ENCODE measurements at places on chromosomes 16 and 17. TPM values are rescaled to one million over a fixed set of nuclear protein-coding genes. Genes with fewer than 3 reads are reported as not detected.

ENPP7 gene
- total RNA-seq, result not detected

GPR179 gene
- total RNA-seq, result 0.17 TPM

PSMC5 gene
- 193 TPM for total RNA-seq

FZD2 gene
- 12.8 TPM for total RNA-seq

TBX6 gene
- total RNA-seq, result 1.4 TPM

TM4SF5 gene
- total RNA-seq, result not detected

VASN gene
- 6.3 TPM for total RNA-seq

CCDC102A gene
- total RNA-seq, result 4.5 TPM

ADAD2 gene
- total RNA-seq, result not detected

YBX2 gene
- 2.3 TPM for total RNA-seq

ARL5C gene
- total RNA-seq, result not detected

HSD17B1 gene
- 1.4 TPM for total RNA-seq

TRIM47 gene
- total RNA-seq, result 86.7 TPM

QPRT gene
- 0.52 TPM for total RNA-seq

TXNDC11 gene
- 26.8 TPM for total RNA-seq

GRCh38 chr17:6110088-6110487 is 39.9 kb downstream of the WSCD1 start:
- no peak for DNase-seq

DNA sequence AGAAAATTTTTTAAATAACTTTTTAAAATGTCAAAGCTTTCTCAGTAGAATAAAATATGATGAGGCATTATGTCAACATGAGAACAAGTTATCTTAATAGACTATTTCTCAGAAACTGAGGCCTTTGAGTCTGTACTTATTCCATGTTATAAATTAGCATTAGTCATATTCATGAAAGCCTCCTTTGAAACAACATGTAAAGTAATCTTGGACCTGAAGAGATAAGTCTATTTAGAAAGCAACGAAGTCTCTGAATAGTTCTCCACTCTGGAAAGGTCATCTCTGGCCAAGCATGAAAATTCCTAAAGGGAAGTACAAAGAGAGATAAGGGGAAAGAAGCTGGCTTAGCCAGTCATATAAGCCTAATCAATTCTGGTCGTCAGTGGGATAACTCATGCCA is 150.8 kb downstream of the CYB561 start:
- DNase-seq, result no peak

GRCh38 chr17:72838068-72838467 is 254.4 kb downstream of the SLC39A11 start:
- no peak for DNase-seq

- no peak for DNase-seq
These were observed 137.0 kb upstream of the RCVRN start for GRCh38 chr17:10041916-10042588.

- no peak for DNase-seq
These were observed 1.1 kb upstream of the CHAD start for GRCh38 chr17:50469671-50470305.

DNA sequence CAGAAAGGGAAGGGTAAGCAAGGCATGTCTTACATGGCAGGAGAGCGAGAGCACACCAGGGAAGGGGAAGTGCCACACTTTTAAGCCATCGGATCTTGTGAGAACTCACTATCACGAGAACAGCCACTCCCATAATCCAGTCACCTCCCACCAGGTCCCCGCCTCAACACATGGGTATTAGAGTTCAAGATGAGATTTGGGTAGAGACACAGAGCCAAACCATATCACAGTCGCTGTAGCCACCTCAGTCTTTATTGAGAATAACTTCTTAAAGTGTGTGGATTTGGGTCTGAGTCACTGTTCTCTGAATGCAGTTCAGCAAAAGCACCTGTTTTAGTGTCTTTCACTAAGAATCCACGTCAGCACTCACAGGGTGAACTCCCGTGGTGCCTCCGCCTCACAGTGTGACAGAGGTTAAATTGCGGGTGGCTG is 195.2 kb upstream of the CHMP6 start:
- DNase-seq, result no peak

DNA sequence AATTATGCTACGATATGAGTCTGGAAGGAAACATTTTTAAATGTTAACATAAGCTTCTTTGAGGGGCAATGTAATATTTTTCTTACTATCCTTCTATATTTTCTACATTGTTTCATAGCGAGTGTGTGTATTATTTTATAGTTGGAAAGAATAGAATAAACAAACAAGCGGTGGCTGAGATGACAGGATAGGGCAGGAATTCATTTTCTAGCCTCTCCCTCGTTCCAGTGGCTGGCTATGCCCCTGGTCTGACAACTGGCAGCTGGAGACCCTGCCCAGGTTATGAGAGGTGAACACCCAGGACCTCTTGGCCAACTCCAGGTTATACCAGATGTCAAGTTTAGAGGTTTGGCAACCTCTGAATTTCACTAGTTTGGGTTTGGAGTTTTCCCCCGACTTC is 14.5 kb upstream of the TNRC6C start:
- no peak for DNase-seq

GRCh38 chr16:5504064-5504781 is 406.6 kb upstream of the EEF2KMT start:
- no peak for DNase-seq

DNA sequence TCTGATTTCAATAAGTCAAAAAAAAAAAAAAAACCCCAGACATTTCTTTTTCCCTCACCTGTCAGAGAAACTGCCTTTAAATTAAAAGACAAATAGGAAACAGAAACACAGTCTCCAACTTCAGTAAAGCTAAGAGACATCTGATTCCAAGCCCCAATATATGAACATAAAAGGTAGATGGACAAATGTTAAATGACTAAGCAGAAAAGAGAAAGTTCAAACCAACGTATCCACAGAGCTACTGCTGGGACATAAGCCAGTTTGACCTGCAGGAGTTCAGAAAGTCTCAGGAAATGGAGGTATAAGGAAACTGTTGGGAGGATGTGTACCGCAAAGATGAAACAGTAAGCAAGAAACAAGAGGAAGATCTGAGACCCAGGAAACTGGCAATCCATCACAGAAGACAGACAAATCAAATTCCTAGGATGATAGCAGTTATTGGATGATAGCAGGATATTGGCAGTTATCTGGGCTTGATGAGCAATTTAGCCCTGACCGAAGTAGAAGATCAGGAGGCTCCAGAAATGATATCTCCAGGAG is 135.0 kb downstream of the BRIP1 start:
- no peak for DNase-seq

- no peak for DNase-seq
These were observed 67.6 kb upstream of the CACNG5 start for GRCh38 chr17:66767154-66767933.

DNA sequence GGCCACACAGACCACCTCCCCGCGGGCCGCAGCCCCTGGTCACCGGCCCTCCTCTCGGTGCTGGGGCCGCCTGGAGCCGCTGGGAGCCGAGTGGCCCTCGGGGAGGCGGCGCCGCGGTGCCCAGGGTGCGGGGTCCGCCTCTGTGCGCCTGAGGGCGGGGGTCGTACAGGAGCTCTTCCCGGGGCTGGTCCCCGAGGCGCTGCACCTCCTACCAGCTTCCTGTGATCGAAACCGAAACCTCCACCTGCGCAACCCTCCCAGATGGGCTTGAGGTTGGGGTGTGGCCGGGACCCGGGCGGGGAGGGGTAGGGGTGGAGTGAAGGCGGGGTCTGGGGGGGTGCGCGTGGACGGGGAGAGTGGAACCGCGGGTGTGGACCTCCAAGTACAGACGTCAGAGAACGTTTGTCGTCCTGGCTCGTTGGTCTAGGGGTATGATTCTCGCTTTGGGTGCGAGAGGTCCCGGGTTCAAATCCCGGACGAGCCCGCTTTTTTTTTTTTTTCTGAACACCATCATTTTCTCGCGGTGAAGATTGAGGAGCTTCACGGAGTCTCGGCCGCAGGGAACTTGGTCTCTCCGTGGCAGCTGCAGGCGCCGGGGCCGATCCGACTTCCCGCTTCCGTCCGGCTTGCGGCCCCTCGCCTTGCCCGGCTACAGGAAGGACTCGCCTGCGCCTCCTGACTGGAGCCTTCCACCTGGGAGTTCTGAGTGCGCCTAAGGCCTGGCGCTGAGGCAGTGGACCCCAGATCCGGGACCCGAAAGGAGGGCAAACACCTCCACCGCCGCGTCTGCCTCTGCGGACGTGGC is 23.9 kb downstream of the ZNF213 start:
- DNase-seq, result peak; percentile 88

DNA sequence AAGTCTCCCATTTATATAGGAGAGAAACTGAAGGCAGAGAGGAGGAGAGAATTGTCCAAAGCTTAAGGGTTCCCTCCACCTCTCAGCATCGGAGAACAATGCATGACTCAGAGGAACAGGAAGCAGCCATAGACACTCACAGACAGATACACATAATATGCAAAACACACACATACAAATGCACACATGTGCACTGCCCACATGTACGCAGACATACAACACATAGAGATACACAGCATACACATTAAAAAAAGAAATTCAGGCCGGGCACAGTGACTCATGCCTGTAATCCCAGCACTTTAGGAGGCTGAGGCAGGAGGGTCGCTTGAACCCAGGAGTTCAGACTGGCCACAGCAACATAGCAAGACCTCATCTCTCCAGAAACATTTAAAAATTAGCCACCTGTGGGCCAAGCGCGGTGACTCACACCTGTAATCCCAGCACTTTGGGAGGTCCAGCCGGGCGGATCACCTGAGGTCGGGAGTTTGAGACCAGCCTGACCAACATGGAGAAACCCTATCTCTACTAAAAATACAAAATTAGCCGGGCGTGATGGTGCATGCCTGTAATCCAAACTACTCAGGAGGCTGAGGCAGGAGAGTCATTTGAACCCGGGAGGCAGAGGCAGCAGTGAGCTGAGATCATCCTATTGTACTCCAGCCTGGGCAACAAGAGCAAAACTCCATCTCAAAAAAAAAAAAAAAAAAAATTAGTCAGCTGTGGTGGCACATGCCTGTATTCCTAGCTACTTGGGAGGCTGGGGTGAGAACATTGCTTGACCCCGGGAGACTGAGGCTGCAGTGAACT is 11.3 kb downstream of the ERAL1 start:
- no peak for DNase-seq

DNA sequence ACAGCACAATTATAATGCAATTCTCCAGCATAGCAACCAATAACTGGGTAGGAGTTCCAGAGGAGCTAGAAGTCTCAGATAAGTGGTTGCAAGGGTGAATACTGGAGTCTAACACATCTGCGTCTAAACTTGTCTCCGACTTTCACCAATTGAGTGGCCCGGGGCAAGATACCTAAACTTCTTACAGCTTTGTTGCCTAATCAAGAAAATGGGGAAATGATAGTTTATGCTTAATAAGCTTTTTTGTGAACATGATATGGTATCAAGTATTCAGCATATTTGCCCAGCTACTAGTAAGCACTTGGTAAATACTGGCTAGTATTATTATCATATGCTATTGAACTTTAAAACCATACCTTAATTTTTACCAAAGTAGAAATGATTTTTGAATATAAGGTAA is 183.5 kb downstream of the KCNJ2 start:
- no peak for DNase-seq

GRCh38 chr16:4694642-4695451 is 1.5 kb downstream of the NUDT16L1 start:
- no peak for DNase-seq

- DNase-seq, result no peak
These were observed 187.5 kb upstream of the CDH11 start for GRCh38 chr16:65309354-65309753.

DNA sequence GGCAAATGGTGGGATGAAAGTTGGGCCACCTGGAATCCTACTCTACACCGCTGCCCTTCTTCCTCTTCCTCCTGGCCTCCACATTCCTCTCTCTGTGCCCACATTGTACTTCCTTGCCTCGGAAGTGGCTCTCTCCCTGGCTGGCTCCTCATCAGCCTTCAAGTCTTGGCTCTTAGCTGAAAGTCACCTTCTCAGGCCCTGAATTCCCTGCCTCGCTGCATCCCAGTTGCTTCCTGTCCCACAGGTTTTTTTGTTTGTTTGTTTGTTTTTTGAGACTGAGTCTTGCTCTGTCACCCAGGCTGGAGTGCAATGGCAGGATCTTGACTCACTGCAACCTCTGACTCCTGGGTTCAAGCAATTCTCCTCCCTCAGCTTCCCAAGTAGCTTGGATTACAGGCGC is 2.6 kb upstream of the PAM16 start:
- DNase-seq, result no peak

GRCh38 chr16:10577305-10578202 is 2.8 kb downstream of the EMP2 start:
- no peak for DNase-seq

DNA sequence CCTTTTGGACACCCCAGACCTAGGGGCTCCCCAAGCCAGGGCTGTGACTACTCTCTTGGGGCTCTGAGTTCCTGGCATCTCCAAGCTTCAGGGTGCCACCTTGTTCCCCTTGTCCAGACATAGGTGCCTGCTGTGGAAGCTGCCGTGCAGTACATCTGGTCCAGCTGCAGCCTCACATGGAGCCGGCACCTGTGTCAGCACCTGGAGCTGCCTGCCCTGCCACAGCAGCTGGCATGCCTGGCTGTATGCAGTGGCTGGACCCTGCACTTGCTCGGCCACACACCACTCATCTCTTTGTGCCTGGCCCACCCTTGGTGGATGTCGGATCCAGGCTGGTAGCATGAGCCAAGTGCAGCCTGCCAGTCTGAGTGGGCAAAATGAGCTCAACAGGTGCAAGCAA is 775.8 kb downstream of the CDH11 start:
- DNase-seq, result no peak

GRCh38 chr17:75751676-75752404 is 13.2 kb downstream of the GALK1 start:
- no peak for DNase-seq

GRCh38 chr17:78986048-78986648 is 6.4 kb upstream of the LGALS3BP start:
- no peak for DNase-seq

- peak; percentile 91 for DNase-seq
These were observed 129.1 kb downstream of the SNX11 start for GRCh38 chr17:48236681-48237134.

DNA sequence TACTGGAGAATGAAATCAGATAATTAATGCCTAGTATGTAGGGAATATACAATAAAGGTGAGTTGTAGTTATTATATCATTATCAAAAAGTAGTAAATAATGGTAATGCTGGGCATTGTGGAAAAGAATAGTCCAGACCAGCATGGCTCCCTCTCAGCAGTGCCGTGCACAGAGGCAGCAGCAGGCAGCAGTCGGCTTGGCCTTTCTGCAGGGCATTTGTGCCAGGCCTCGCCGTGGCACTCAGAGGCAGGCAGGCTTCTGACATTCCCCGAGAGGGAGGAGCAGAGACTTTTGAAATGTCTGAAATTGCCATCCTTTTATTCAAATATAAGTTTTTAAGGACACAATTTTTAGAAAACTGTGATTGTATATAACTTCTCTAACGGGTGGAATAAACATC is 15.0 kb downstream of the KIAA0513 start:
- no peak for DNase-seq

GRCh38 chr16:11681976-11682654 is 13.9 kb downstream of the SNN start:
- DNase-seq, result no peak

Measured in HCT116 (cell line).